Hepatocyte (in vitro differentiated cells): ENCODE measurements at places on chromosomes 16 and 17. TPM values are rescaled to one million over a fixed set of nuclear protein-coding genes. Genes with fewer than 3 reads are reported as not detected.

Gene ABCA8
- 2.1 and 2.4 TPM in 2 replicates for polyA plus RNA-seq

Gene GINS3
- 2.1 and 3.7 TPM in 2 replicates for polyA plus RNA-seq

Gene SNRNP25
- 35.3 and 43.1 TPM in 2 replicates for polyA plus RNA-seq

Gene PABPN1L
- polyA plus RNA-seq, result not detected in 2 replicates

Gene FBXO39
- 0.28 TPM in 1 of 2 replicates, not detected in the other for polyA plus RNA-seq

Gene ABCC11
- 0.27 and 0.50 TPM in 2 replicates for polyA plus RNA-seq

DNA sequence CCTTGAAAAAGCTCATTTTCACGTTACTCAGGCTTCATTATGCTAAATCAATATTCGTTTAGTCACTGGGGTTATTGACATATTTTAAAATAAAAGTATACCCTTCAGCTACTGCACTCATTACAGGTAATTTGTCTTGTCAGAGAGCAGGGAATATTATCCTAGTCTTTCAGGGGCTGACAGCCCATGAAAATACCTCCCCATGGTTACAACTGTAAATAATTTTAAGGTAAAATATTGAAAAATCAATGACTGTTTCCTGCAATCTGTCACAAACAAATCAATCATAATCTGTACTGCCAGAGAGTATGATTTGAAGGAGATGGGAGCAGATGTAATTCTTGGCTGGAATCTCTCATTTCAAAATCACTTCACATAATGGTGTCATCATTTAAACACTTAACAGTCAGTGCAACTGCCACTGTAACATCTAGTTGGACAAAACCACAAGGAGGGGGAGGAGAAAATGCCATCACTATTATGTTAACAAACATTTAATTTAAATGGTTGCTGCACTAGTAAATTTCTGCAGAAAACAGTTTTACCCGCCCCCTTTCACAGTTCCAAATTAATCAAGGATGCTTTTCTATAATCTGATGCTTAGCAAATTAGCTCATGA, 9.3 kb upstream of the IRX5 start:
- peaks cover 5% of the 10 kb centered on the region for H3K27me3 ChIP-seq
- H3K36me3 ChIP-seq, result no peaks in the 10 kb centered on the region

DNA sequence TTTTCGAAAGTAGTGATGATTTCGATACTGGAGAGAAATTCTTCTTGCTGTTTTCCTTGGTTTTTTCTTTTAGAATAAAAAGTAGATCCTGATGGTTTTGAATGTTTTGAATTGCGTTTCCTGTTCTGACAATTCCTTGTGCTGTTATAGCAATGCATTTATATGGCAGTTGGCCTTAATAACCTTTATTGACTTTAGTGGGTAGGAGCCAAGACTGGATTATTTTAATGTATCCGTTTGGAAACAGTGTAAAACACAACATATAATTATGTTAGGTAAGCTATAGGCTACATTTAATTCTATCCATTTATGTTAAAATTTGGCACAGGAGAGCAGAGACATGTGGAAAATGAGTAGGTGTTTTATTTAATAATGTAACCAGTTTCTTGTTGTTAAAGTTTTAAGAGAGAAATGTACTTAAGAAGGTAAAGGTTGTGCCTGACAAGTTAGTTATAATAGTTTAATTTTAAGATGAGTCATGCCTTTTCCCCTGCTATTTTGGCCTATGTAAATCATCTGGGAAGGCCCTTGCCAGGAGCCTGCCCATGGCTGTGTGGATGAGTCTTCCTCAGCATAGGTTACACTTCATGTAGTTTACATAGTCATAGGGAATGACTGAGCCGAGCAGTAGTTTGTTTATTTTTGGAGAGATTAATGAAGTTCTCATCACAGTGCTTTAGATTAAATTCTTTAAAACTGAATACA, 189.9 kb downstream of the FTO start:
- H3K36me3 ChIP-seq, result no peaks in the 10 kb centered on the region
- H3K27me3 ChIP-seq, result no peaks in the 10 kb centered on the region
- peaks cover 18% of the 10 kb centered on the region for H3K4me1 ChIP-seq
- H3K4me3 ChIP-seq, result no peak overlapping the region
- H3K27ac ChIP-seq, result no peak overlapping the region

- no peak for DNase-seq
- no peaks in the 10 kb centered on the region for H3K36me3 ChIP-seq
- peaks cover 20% of the 10 kb centered on the region for H3K4me1 ChIP-seq
- no peak overlapping the region for H3K4me3 ChIP-seq
- H3K27ac ChIP-seq, result peak overlapping the region; percentile 90
- no peaks in the 10 kb centered on the region for H3K27me3 ChIP-seq
These were observed 10.9 kb upstream of the STAT3 start for GRCh38 chr17:42399121-42399520.

- no peaks in the 10 kb centered on the region for H3K36me3 ChIP-seq
- DNase-seq, result no peak
- H3K4me1 ChIP-seq, result no peaks in the 10 kb centered on the region
- H3K4me3 ChIP-seq, result no peak overlapping the region
- H3K27me3 ChIP-seq, result no peaks in the 10 kb centered on the region
These were observed 8.2 kb downstream of the ADCY7 start for GRCh38 chr16:50274326-50275097.

DNA sequence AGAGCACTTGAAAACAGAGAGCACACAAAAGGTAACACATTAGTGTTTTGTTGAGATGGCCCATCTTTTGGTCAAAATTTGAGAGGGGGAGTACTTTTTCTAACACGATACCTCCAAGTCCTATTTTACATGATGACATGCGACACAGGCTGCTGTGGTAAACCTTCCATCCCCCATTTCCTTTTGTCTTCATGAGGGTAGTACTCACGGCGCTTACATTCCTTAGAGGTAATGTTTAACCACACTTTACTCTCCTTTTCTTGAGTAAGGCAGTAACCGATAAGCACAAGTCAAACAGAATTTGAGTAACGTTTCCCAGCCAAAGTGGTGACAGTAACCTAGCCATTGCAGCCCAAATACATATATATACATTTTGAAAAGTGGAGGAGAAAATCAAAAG, 35.8 kb upstream of the PITPNM3 start:
- no peaks in the 10 kb centered on the region for H3K27me3 ChIP-seq
- peak overlapping the region; percentile 81 for H3K27ac ChIP-seq
- peak; percentile 41 for DNase-seq
- H3K4me1 ChIP-seq, result peaks cover 14% of the 10 kb centered on the region
- no peaks in the 10 kb centered on the region for H3K36me3 ChIP-seq
- no peak overlapping the region for H3K4me3 ChIP-seq

GRCh38 chr17:74805591-74805991, 29.4 kb upstream of the NAT9 start:
- H3K27me3 ChIP-seq, result no peaks in the 10 kb centered on the region
- DNase-seq, result no peak
- no peak overlapping the region for H3K4me3 ChIP-seq
- H3K4me1 ChIP-seq, result no peaks in the 10 kb centered on the region
- H3K36me3 ChIP-seq, result no peaks in the 10 kb centered on the region
- H3K27ac ChIP-seq, result no peak overlapping the region

- no peaks in the 10 kb centered on the region for H3K36me3 ChIP-seq
- no peaks in the 10 kb centered on the region for H3K27me3 ChIP-seq
- DNase-seq, result peak; percentile 94
- no peak overlapping the region for H3K4me3 ChIP-seq
- H3K4me1 ChIP-seq, result no peaks in the 10 kb centered on the region
These were observed 5.3 kb upstream of the WIPI1 start for GRCh38 chr17:68462381-68463210.

- peaks cover 6% of the 10 kb centered on the region for H3K4me1 ChIP-seq
- H3K4me3 ChIP-seq, result peak overlapping the region; percentile 47
- peak overlapping the region; percentile 72 for H3K27ac ChIP-seq
- H3K27me3 ChIP-seq, result no peaks in the 10 kb centered on the region
These were observed 41.2 kb downstream of the C16orf87 start for GRCh38 chr16:46789499-46790414.

GRCh38 chr17:71846561-71847110, 274.2 kb upstream of the SOX9 start:
- no peaks in the 10 kb centered on the region for H3K4me1 ChIP-seq
- H3K36me3 ChIP-seq, result no peaks in the 10 kb centered on the region
- DNase-seq, result no peak
- H3K4me3 ChIP-seq, result no peak overlapping the region
- H3K27ac ChIP-seq, result peak overlapping the region; percentile 29

- no peaks in the 10 kb centered on the region for H3K4me1 ChIP-seq
- peak overlapping the region; percentile 36 for H3K27ac ChIP-seq
- no peaks in the 10 kb centered on the region for H3K36me3 ChIP-seq
- no peaks in the 10 kb centered on the region for H3K27me3 ChIP-seq
These were observed 41.0 kb downstream of the STAT5A start for GRCh38 chr17:42329025-42329976.

GRCh38 chr16:83898463-83899271, at the start of gene MLYCD:
TSS of gene MLYCD (plus strand) at chr16:83899115. CDS start at chr16:83899145, 30 bp downstream.
- peak; percentile 94 for DNase-seq
- peaks cover 13% of the 10 kb centered on the region for H3K4me1 ChIP-seq
- peak within 1 kb of the TSS; percentile 95 for H3K27ac ChIP-seq
- H3K36me3 ChIP-seq, result no peaks in the 10 kb centered on the region
- H3K4me3 ChIP-seq, result peak within 1 kb of the TSS; percentile 82
- H3K27me3 ChIP-seq, result no peaks in the 10 kb centered on the region
